Stimulated activated CD4-positive, alpha-beta T cell treated with anti-CD3 and anti-CD28 coated beads, Interleukin-12 subunit alpha, Interleukin-12 subunit beta, amount 100 ng/mL, for 24 hours (primary cell): ENCODE measurements at places on chromosomes 1 and 21.

- no peak for DNase-seq
Measured at GRCh38 chr1:58768191-58768731, 15.6 kb downstream of the JUN start.

DNA sequence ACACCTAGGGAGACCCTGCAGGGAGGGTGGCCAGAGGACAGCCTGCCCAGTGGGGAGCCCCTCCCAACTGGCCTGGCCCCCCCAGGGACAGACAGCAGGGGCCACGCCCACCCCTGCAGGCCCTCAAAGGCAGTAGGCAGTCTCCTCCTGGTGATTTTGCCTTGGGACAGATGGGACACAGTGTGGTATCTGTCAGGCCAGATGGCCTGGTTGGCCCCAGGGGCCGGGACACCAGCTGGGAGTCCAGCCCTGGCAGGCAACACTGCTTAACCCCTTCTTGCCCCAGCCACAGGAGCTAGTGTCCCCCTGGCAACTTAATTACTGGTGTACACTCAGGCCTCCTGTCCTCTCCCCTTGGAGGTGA lies 17.8 kb downstream of the IFFO2 start:
- DNase-seq, result no peak

DNA sequence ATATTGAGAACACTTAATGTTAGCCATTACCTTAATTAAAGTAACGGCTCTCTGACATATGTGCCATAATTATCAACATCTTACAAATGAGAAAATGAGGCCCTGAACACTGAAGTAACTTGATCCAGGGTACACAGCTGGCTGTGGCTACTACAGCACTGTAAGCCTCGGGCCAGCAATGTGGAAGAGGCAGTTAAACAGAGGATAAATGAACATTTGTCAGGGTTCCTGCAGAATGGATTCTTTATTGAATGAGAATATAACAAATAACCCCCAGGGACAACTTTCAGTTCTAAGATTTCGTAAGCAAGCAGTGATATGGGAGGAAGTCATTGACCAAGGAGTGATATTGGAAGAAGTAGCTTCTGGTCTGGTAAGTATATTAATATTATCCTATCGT lies 70.5 kb upstream of the SCYL3 start:
- DNase-seq, result no peak

DNA sequence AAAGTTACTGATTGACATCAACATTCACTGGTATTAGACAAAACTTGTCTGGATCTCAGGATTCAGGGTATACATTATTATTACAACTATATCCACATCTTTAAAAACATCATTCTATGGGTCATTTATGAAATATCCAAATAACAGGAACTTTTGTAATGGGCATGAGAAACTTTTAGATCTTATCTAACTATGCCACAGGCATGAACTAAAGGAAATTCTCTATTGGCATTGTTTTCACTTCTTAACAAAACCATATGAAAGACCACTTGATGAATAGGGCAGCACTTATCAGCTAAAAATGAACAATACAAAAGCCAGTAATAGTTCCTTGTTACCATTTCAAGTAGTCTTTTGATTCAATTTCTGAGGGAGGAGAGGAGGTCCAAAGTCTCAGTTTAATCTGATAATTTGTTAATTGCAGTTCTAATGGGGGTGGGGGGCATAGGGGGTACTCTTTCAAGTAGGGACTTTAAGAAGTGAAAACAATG lies 30.8 kb upstream of the CPLANE2 start:
- DNase-seq, result no peak

GRCh38 chr1:85417876-85418275 lies 47.1 kb downstream of the DDAH1 start:
- DNase-seq, result no peak

GRCh38 chr1:187878883-187879282 lies 1050.1 kb downstream of the PLA2G4A start:
- DNase-seq, result no peak

GRCh38 chr1:42035205-42035829 lies 116.6 kb upstream of the HIVEP3 start:
- peak; percentile 33 for DNase-seq

- no peak for DNase-seq
Measured at GRCh38 chr1:201032408-201032807, 8.9 kb upstream of the KIF21B start.

GRCh38 chr21:39313042-39313570 lies 326 bp downstream of the BRWD1 start:
- no peak for DNase-seq

GRCh38 chr1:95282518-95282895 lies 48.5 kb downstream of the RWDD3 start:
- DNase-seq, result no peak

GRCh38 chr1:231013391-231014015 lies 26.6 kb downstream of the FAM89A start:
- no peak for DNase-seq

GRCh38 chr1:227234998-227235405 lies 83.3 kb downstream of the CDC42BPA start:
- no peak for DNase-seq

DNA sequence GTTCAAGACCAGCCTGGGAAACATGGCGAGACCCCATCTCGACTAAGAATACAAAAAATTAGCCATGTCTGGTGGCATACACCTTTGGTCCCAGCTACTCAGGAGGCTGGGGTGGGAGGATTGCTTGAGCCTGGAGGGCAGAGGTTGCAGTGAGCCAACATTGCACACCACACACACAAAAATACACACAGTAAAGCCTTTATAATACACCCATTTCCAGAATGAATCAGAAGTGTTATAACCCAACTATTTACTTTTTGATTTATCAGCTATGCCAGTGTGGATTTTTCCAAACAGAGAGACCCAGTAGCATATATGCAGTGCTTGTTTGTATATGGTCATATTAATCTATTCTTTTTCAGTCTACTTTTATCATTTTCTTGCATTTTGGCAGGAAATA lies 200.1 kb downstream of the ZP4 start:
- no peak for DNase-seq

GRCh38 chr21:24023936-24024335 lies 1583.3 kb downstream of the MRPL39 start:
- DNase-seq, result no peak

- DNase-seq, result no peak
Measured at GRCh38 chr1:39220891-39221870, 16.7 kb downstream of the MACF1 start.

- no peak for DNase-seq
Measured at GRCh38 chr21:46154955-46155513, 345 bp downstream of the FTCD start.

- DNase-seq, result no peak
Measured at GRCh38 chr1:156707417-156708217, 2.2 kb upstream of the CRABP2 start.

DNA sequence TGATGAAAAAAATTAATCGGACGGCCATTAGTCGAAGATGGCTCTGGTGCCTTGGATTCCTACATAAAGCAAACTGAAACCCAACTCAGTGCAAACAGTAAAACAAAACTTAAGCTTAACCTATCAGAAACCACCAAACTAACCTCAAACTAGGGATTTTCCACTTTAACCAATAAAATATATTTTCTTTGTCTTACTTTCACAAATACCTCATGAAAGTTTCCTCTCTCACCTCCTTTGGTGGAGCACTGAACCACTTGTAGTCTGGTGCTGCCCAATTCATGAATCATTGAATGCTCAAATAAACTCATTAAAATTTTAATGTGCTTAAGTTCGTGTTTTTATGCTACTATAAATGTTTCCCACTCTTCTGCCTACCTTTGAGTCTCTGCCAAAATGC lies 7.0 kb downstream of the ADORA3 start:
- DNase-seq, result no peak

- no peak for DNase-seq
Measured at GRCh38 chr1:204326771-204327300, 32.9 kb downstream of the PLEKHA6 start.

- no peak for DNase-seq
Measured at GRCh38 chr21:35127851-35128250, 78.7 kb upstream of the RUNX1 start.

GRCh38 chr1:10502206-10502605 lies 27.5 kb downstream of the PEX14 start:
- DNase-seq, result no peak

GRCh38 chr1:246728311-246728710 lies 4.1 kb downstream of the SCCPDH start:
- DNase-seq, result no peak
